Pancreas (tissue), 10 donors: ENCODE measurements at places on chromosomes 4 and X. TPM values are rescaled to one million over a fixed set of nuclear protein-coding genes. Genes with fewer than 3 reads are reported as not detected.

The SPACA5 gene
- total RNA-seq = not detected

The PPEF2 gene
- not detected for total RNA-seq

The LINC00632 gene
- total RNA-seq = 84.3 TPM

The MEPE gene
- total RNA-seq = not detected

The GPR34 gene
- 0.85 TPM for total RNA-seq

The KLHL4 gene
- total RNA-seq = 0.22 TPM

The GAB1 gene
- total RNA-seq = 21.2 TPM

GRCh38 chrX:4850312-4850711 is 1136.9 kb upstream of the PRKX start:
- no peak for DNase-seq

- DNase-seq = no peak
Observed at GRCh38 chrX:132665676-132666075, 176.8 kb upstream of the MBNL3 start.

DNA sequence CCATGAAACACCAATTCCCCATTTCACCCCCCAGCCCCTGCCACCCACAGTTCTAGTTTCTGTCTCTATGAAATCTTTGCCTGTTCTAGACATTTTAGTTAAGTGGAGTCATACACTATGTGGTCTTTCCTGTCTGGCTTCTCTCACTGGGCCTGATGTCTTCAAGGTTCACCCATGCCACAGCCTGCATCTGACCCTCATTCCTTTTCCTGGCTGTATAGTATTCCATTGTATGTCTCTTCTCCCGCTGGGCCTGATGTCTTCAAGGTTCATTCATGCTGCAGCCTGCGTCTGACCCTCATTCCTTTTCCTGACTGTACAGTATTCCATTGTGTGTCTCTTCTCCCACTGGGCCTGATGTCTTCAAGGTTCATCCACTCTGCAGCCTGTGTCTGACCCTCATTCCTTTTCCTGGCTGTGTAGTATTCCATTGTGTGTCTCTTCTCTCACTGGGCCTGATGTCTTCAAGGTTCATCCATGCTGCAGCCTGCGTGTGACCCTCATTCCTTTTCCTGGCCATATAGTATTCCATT is 191.7 kb downstream of the CRLF2 start:
- DNase-seq = no peak

GRCh38 chr4:85778632-85779131 is 303.7 kb downstream of the ARHGAP24 start:
- DNase-seq = no peak

GRCh38 chr4:163679189-163679588 is 184.7 kb downstream of the TMA16 start:
- no peak for DNase-seq

DNA sequence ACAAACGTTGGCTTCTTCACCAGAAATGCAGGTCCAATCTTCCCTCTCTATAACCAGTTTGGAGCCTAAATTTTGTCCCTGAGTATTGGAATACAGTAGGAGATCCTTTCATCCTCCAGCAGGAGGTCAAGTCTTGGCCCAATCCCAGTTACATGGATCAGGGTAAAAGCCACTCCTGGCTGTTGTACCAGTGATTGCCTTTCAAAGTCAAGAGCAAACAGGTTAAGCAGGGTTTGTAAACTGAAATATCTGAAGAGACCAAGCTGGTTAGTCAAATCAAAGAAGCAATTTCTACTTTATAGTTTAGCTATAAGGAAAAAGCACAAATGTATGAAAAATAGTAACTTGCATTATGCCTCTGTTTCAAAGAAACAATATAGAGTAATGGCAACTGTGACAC is 329.4 kb downstream of the NAF1 start:
- DNase-seq = no peak

DNA sequence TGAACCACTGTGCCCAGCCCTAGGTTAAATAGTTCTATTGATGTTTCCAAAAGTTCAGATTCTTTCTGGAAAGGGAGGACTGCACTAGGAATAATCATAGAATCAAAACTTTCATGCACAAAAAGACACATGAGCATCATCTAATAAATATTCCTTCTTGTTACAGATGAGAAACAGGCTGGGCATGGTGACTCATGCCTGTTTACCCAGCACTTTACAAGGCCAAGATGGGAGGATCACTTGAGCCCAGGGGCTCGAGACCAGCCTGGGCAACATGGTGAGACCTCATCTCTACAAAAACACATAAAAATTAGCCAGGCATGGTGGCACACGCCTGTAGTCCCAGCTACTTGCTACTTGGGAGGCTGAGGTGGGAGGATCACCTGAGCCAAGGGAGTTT is 27.7 kb downstream of the LARP7 start:
- no peak for DNase-seq

GRCh38 chr4:98804403-98804802 is 124.5 kb downstream of the EIF4E start:
- DNase-seq = no peak

- DNase-seq = no peak
Observed at GRCh38 chr4:95585016-95585695, 36.4 kb upstream of the UNC5C start.

- no peak for DNase-seq
Observed at GRCh38 chr4:14943749-14944148, 58.5 kb upstream of the CPEB2 start.

- no peak for DNase-seq
Observed at GRCh38 chrX:63930140-63930539, 145.1 kb upstream of the ARHGEF9 start.

- no peak for DNase-seq
Observed at GRCh38 chr4:66475596-66475995, 805.3 kb upstream of the EPHA5 start.

DNA sequence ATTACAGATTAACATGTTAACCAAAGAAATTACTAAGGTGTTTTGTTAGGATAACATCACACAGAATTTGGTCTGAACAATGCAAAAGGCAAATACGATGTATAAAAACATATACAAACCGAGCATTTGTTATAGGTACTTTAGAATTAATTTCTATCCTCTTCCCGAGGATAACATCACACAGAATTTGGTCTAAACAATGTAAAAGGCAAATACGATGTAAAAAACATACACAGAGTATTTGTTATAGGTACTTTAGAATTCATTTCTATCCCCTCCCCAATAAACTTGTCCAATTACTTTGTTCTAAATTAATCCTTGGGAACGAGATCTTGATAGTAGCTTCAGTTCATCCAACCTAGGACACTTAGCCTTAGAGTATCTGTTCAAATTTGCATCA is 7.6 kb downstream of the HNRNPDL start:
- no peak for DNase-seq

GRCh38 chr4:129623233-129623875 is 527.4 kb downstream of the C4orf33 start:
- no peak for DNase-seq

DNA sequence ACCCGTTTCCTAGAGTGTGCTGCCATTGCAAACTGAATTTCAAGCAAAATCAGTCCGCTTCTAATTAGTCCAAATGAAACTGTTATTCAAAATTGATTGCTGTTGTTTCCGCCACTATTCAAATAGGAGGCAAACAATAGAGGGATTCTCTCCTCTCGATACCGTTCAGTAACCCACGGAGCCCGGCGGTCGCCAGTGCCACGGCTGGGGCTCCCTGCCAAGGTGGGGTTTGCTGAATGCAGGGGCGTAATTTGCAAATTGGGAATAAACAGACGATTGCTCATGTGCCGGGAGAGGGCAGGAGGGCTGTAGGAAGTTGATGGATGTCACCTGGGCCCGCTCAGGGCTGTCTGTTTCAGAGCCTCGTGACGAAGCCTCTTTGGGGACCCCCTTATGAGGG is 8.8 kb downstream of the ADRA2C start:
- peak; percentile 21 for DNase-seq

DNA sequence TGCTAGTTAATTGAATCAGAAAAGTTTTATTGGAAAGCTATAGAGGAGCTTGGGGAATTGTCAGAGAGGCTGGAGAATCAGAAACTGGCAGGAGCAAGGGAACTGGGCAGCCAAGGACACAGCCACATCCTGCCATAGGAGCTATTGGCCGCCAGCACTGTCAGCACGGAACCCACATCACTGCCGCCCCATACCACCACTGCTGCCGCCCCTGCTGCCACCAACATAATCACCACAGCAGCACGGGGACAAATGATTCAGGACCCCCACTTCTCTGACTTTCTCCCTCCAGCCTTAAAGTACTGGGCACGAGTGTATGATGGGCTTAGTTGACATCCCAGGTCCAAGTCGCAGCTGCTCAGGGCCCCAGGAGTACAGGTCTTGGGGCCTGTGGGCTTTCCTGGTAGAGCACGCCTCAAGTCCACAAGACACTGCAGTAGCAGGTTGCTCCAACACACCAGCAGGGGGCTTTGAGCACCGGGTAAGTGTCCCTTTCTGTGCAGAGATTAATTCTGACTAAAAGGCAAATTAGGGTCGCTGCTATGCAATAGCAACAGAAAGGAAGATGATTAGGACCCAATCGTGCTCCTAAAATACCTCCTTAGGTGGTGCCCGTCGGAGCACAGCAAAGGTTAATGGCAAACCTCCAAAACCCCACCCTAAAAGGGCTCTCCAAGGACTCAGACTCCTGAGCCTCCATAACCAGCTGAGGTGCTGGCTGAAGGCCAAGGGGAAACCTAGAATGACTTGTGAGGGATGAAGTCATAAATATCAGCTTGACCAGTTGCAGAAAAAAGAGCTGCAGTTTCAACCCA is 6.9 kb downstream of the PJA1 start:
- peak; percentile 70 for DNase-seq

DNA sequence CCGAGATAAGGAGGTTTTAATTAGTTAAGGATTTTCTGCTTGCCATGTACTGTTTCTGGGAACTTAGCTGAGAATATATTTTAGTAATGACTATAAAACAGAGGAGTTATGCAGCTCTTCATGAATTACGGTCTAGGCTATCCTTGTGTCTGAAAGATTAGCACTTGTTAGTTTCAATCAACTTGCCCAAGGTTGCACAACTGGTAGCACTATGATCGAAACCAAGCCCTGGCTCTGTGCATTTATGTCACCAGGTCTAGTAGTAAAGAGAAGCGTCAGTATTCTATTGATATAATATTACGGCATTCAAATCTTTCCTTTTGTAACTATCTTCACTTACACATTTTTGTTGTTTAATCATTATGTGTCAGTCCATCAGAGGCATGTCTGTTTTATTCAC is 176.0 kb downstream of the TLL1 start:
- DNase-seq = no peak

DNA sequence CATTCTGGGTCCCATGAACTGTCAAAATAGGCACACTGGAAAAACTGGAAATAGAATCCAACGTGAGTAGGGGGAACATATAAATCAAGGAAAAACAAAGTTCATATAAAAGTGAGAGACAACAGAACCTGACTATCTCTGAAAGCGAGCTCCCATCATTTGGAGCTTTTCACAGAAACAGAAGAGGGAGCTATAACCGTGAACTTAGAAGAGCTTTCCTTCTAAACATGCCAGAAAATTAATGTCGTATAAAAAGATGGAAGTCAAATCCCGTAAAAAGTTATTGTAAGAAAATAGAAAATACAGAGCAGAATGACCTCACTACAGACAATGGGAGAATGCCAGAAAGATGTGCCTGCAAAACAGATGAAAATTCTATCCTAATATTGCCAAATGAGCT is 23.9 kb upstream of the HSD17B10 start:
- DNase-seq = no peak

DNA sequence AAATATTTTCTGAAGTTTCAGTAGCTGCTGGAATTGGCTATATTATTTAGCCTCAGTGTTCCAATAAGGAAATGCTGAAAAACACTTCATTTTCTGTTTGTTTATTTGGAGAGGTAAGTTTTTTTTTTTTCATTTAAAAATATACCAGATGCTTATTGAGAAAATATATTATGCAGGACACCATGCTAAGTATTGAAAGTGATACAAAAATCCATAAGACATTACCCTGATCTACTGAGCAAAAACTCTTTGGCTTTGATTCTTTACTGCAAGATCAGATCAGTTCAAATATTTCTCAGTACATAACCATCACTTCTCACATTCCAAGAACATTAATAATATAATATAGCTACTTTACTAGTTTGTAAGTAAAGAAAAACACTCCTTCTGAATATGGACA is 123.4 kb upstream of the PACRGL start:
- no peak for DNase-seq

GRCh38 chr4:186935901-186936300 is 212.2 kb upstream of the FAT1 start:
- DNase-seq = no peak

DNA sequence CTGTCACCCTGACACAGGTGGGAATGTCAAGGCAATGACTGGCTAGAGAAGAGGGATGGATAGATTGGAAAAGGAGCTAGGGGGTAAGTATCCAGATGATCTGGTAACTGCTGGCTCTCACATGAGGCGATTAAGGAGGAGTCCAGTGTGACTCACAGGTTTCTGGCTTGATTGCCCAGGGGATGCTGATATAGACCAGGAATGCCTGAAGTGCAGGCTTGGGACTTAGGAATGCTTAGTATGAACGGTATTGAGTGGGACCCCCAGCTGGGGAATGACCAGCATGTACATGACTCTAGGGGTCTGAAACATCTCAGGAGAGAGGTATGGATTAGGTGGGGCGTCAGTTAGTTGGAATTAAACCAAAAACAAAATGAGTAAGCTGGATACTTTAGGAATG is 65.8 kb upstream of the PRPS1 start:
- no peak for DNase-seq

DNA sequence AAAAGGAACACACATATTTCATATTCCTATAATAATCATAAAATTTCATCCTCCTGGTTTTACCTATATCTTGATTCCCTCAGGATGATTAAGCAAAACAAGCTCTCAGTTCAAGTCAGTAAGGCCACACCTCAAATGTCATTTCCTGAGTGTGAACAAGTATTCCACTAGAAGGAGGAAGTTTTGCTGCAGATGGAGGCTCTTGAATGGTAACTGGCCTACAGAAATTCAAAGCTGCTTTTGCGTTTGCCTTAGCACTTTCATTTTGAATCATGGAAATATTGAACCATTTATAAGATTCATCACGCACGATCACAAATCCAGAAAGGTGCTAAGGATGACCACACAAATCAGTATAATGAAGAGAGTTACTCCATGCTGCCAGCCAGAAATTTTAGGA is 254.4 kb upstream of the CXXC4 start:
- DNase-seq = no peak

DNA sequence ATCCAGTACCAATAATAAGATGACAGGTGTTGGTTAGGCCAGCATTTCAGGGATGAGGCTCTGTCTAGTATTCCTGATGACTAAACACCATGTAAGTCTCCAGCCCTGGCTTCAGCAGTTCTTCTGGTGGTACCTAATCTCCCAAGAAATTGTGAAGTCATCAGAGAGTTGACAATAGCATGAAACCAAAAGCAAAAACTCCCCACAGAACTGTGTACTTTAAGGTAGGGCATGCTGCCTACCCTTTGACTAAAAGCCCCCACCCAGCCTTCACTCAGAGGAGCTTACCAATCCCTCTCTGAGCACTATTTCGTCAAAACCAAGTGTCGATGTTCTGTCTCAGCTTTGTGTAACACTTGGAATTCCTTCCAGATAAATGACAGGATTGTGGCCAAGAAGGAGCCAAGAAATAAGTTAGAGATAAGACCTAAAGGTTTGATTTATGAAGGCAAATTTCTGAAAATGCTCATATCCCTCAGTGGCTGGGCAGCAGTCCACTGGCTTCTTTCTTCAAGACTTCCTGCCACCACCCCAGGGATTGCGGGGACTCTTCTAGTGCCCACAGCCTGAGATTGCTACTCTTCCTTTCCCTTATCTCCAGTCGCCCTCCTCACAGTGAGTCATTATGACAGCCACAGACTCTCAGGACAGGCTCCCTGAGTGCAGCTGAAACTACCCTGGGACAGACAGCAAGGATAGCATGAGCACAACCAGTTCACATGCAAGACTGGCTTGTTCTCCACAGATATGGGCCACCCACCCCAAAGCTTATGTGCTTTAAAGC is 67.3 kb upstream of the LHFPL1 start:
- DNase-seq = no peak

GRCh38 chr4:141860974-141861373 is 224.6 kb downstream of the IL15 start:
- no peak for DNase-seq
